ENCODE measurements at places on chromosomes 7 and 10.
A peak's percentile ranks its signal among the peaks of the same experiment; 100 is the strongest.

DNA sequence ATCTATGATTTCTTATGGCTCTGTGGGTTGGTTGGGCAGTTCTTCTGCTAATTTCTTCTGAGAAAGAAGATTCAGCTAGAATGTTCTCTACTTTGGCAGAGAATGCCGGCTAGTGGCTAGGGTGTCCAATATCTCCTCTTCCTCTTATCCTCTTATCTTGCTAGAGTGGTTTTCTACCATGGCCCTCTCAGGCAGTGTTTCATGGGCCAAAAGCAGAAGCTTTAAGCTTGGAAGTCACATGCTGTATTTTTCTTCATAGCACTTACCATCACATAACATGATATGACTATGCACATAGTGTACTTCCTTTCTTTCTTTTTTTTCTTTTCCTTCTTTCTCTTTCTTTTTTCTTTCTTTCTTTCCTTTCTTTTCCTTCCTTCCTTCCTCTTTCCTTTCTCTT lies 140.0 kb downstream of the ITGB8 start:
- no peak for DNase-seq

DNA sequence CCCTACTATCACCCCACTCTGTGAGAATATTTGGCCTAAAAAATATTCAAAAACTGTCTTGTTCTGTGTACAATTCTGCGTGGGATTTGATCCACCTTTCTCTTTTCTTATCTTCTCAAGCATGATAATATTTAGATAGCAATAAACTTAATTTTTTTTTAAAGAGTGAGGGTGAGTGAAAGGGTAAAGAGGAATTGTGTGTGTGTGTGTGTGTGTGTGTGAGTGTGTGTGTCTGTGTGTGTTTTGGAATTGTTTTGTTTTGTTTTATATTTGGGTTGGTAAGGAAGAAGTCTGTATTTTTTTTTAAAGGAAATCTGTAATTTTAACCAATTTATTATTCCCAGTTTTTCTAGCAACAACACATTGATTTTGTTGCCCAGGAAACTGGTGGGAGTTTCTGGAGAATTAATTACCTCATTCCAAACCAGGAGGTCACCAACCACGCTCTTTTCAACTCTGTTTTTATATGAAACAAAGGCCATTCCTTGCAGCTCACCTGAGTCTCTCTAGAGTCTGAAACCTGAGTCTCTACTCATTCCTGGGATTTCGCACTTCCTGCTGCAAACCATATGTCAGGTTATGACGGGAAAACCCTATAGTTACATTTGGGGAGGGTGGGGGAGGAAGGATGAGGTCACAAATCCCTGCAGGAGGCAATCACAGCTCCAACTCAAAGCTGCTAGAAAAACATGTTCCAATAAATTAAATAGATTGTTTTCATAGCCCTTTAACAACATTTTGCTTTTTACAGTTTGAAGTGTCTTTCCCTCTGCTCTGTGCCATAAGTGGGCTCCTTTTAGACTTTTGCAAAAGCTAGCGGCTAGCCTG lies 38.1 kb upstream of the XPNPEP1 start:
- peak; percentile 9 for DNase-seq

DNA sequence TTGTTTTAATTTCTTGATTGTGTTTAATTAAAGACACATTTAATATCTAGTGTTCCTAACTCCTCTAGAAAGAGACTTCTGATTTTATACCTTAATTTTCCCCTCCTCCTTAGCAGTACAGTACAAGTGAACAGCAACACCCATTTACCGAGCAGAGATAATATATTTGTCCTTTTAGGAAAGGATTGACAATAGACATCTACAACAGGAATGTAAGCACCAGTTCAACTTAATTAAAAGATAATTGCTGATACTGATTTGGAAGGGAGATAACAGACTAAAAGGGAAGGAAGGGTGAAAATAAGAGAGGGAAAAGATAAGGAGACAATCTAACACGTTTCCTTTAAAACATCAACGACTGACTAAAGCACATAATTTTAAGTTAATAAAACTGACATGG lies 119.3 kb downstream of the SRPK2 start:
- no peak for DNase-seq

DNA sequence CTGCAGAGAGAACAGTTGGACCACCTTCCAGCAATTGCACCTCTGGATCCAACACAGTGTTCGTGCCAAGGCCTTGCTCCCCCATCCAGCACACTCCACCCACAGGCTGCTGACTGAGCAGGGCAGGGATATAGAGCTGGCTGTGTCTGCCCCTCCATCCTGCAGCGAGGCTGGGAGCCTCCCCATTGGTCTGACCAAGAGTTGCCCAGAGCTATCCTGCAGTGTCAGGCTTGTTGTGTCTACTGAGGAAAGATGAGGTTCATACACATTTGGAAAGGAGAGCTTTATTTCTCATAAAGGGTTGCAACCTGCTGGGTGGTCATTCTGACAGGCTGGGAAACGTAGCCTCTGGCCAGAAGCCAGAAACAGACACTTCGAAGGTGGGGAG lies 27.1 kb downstream of the PRF1 start:
- no peak for DNase-seq

GRCh38 chr10:123841560-123841959 lies 50.0 kb downstream of the CPXM2 start:
- DNase-seq = no peak

DNA sequence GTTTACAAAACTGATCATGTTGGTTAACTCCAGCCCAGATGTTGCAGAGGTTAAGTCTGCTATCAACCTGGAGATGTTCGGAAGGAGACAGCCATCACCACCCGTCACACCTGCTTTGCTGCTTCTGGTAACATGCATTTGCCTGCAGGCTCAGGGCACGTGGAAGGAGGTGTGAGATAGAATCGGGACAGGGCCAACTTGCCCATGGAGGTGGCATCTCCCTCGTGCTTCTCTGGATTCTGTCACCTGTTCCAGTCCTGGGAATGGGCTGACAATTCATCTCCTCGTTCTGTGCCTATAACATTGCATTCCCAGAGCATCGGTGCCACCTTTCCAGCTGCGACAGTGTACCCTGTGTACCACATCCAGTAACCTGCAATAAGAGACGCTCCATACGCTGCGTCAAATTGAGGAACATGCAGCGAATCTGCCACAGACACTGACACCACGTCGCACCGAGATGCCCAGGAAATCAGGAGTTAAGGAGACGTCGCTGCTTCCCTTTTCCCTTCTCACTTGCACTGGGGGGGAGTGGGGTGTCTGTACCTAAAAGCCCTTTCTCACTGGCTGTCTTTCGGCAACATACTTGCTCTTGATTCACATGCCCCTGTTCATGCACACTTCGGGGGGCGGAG lies 65.8 kb downstream of the ADARB2 start:
- no peak for DNase-seq

- peak; percentile 6 for DNase-seq
These were observed 60.2 kb downstream of the VCL start for GRCh38 chr10:74058071-74058470.

GRCh38 chr7:30469303-30469702 lies 9.3 kb downstream of the NOD1 start:
- no peak for DNase-seq

DNA sequence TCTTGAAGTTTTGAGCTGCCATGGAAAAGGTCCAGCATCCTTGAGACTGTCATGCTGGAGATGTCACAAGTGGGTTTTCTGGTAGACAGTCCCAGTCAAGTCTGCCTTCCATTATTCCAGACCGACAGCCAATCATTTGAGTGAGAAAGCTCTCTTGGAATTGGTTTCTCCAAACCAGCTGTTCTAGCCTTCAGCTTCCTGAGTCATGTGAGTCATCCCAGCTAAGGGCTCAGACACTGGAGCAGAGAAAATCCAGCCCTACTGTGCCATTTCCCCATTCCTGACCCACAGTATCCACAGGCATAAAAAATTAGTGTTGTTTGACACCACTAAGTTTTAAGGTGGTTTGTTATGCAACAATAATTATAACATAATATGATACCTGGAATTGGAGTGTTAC lies 219.0 kb downstream of the ADRA2A start:
- DNase-seq = no peak

DNA sequence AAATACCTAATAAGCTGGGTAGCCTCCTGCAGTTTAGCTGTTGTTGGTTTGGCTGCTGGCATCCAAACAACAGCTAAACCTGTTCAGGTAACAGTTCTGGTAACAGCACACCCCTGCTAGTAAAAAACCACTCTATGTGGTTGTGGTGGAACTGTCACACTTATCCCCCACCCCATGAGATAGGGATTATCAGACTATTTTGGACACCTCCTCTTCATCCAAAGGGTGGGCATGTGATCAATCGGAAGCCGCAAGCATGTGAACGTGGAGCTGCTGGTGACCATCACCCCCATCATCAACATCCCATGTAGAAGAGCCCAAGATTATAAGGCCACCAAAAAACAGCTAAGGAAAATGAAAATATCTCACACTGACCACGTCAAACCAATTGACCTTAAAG lies 2.5 kb downstream of the MTPAP start:
- DNase-seq = no peak

All from NCI-H2029 treated with DMSO at 0.1 percent for 48 hours (cell line).